Ureter (tissue), 1 donor: ENCODE measurements at places on chromosomes 7 and 10. TPM values are rescaled to one million over a fixed set of nuclear protein-coding genes. Genes with fewer than 3 reads are reported as not detected.

DNA sequence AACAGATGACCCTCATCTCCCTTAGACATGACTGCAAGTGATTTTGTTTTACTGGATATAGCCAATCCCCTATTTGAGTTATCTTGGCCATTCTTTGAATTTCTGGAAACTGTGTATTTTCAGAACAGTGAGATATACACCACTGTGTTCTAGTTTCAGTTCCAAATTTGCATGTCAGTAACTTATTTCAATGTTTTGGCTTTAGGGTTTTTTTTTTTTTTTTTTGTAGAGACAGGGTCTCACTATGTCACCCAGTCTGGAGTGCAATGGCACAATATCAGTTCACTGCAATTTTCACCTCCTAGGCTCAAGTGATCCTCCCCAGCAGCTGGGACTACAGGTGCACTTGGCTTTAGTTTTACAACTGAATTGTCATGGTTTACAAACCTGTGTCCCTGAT lies 67.2 kb downstream of the ATAD1 start:
- no peak for DNase-seq

- no peak for DNase-seq
Measured at GRCh38 chr10:120221873-120222485, 235.0 kb upstream of the PLPP4 start.

The RAB19 gene
- 3.7 TPM for total RNA-seq

- peak; percentile 49 for DNase-seq
Measured at GRCh38 chr7:24971333-24972165, 8.4 kb downstream of the OSBPL3 start.

- no peak for DNase-seq
Measured at GRCh38 chr10:42850931-42851330, 68.3 kb downstream of the BMS1 start.

The SLC39A12 gene
- total RNA-seq = 0.13 TPM

DNA sequence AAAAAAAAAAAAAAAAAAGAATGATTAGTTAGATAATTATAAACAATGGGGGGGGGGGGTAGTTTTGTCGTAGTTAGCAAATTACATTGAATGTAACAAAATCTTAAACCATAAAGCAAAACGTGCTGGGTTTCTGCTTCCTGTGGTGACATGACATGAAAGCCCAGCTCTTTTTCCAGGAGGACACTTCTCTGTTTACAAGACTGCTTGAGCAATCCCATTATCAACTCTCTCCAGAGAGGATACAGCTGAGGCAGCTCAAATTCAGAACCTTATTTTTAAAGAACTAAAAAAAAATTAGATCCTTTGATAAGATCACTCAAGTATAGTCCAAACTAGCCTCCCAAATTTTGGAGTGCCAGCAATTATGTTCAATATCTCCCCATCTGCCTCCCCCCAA lies 58.6 kb downstream of the ADRB1 start:
- no peak for DNase-seq

The SPAM1 gene
- not detected for total RNA-seq

- no peak for DNase-seq
Measured at GRCh38 chr10:63209705-63210104, 76.6 kb downstream of the NRBF2 start.

GRCh38 chr10:82565197-82565575 lies 690.2 kb downstream of the NRG3 start:
- no peak for DNase-seq

- DNase-seq = no peak
Measured at GRCh38 chr7:87056346-87056745, 3.1 kb downstream of the ELAPOR2 start.

The FBXW4 gene
- total RNA-seq = 94.5 TPM

GRCh38 chr10:101018600-101019439 lies 12.1 kb downstream of the PDZD7 start:
- DNase-seq = no peak

GRCh38 chr7:42590771-42591310 lies 321.0 kb downstream of the C7orf25 start:
- no peak for DNase-seq

- no peak for DNase-seq
Measured at GRCh38 chr7:42694894-42695507, 216.9 kb downstream of the C7orf25 start.

- DNase-seq = no peak
Measured at GRCh38 chr10:78045237-78045636, 11.6 kb downstream of the RPS24 start.

GRCh38 chr7:67006965-67007364 lies 10.3 kb downstream of the TYW1 start:
- no peak for DNase-seq

The TET1 gene
- 4.8 TPM for total RNA-seq

- DNase-seq = no peak
Measured at GRCh38 chr7:131222171-131222570, 105.5 kb upstream of the MKLN1 start.

DNA sequence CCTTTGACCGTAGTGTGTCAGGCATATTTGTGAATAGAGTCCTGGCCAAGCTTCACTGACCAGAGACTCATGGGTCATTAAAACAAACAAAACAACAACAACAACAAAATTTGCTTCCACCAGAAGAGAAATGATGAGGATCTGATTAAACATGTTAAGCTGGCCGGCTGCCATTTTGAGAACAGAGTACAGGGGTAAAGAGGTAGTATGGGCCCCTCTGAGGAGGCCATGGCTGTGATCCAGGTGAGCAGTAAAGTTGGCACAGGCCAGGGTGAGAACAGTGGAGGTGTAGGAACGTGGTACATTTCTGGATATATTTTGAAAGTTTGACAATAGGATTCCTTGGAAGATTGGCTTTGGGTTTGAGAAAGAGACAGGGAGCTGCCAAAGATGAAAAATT lies 252.5 kb downstream of the TWIST1 start:
- DNase-seq = no peak

The STEAP1B gene
- 0.73 TPM for total RNA-seq

- DNase-seq = no peak
Measured at GRCh38 chr10:84244651-84245270, at the start of gene RGR. Gene RGR (plus strand): TSS chr10:84245053. CDS start chr10:84245091, 38 bp downstream.

DNA sequence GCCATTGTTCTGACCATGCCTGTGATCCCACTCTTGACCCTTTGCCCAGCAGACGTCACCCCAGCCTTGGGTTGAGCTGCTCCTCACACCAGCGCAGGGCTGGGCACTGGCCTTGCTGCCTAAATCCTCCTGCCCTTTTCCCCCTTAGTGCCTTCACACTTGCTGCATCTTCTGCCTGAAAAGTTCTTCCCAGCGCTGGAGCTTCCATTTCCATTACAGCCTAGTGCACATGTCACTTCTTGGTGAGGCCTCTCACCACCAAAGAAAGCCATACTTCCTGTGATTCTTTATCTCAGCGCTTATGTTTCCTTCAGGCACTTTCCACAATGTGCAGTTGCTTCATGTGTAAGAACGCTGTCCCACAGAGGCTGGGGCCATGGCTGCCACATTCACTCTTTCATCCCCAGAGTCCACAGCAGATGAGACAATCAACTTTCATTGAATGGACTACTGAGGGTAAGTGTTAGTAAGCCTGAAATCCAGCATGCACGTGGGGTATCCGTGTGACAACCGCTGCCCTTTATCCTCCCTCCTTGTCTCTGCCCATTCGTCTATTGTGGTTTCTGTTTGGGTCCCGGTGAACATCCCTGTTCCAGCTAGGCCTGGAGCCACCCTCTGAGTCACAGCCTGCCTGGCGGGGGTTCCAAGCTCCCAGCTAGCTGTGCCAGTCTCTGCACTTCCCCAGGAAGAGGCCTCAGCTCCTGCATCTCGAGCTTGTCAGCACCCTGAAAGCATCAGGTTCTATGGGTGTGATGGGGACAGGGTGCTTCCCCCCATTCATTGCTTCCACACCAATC lies 37.3 kb downstream of the ADRA2A start:
- DNase-seq = no peak

The ZC3HAV1 gene
- total RNA-seq = 30.0 TPM

The PNLIPRP1 gene
- total RNA-seq = not detected

GRCh38 chr7:49389871-49390479 lies 383.5 kb upstream of the VWC2 start:
- no peak for DNase-seq

The CFAP43 gene
- total RNA-seq = 1.9 TPM

The CLDN4 gene
- 244 TPM for total RNA-seq

DNA sequence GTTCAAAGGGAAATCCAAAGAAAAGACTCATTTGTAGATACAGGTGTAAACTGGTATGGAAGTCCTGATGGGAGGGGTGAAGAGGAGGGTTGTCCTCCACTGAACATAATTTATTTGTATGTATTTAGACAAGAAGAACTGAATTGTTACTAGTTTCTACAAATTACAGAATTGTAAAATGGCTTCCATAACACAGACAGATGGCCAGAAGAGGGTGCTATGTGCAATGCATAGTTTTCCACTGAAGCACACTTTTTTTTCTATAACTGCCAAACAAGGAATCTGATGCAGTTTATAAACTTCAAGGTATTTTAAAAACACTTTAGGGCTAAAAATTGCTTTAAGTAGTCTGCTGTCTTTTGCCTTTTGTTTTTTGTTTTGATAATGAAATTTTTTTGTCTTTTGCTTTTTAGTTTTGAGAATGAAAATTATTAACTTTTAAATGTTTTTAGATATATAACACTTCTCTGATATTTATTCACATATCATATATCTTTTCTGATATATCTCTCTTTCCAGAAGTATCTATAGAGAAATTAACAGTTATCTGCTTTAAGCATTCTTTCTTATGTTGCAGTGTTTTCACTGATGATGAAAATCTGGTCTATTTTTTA lies 58.5 kb downstream of the PHYHIPL start:
- DNase-seq = no peak

The ZNF804B gene
- not detected for total RNA-seq

The VKORC1L1 gene
- total RNA-seq = 20.4 TPM

The GFRA1 gene
- 4.1 TPM for total RNA-seq

DNA sequence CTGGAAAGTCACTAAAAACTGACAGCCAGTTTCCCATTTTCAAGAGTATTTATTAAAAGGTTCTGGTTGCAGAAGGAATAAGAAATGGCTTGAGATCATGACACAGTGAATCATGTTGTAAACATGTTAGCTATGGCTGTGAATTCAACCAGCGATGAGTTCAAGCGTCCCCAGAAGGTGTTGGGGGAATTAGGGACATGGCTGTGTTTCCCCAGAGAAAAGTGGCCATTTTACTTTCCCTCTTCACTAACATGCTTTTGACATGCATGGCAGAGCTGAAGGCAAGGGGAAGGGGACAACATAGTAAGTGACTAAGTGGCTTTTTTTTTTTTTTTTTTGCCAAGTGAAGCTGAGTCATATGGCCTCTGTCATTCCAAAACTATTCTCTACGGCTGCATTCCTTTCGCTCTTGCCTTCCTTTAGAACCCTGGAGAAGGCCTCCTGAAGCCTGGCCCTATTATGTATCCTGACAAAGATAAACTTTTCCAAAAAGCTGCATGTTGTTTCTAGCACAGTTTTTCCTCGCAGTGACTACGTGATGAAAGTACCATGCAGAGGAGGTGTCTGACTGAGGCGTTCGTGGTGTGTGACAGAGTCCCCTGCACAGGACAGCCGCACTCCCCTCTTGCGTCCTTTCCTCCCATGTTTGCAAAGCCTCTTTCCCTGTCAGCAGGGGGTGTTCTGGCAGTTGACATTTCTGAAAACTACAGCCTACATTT lies 46.9 kb downstream of the EGFR start:
- DNase-seq = no peak

DNA sequence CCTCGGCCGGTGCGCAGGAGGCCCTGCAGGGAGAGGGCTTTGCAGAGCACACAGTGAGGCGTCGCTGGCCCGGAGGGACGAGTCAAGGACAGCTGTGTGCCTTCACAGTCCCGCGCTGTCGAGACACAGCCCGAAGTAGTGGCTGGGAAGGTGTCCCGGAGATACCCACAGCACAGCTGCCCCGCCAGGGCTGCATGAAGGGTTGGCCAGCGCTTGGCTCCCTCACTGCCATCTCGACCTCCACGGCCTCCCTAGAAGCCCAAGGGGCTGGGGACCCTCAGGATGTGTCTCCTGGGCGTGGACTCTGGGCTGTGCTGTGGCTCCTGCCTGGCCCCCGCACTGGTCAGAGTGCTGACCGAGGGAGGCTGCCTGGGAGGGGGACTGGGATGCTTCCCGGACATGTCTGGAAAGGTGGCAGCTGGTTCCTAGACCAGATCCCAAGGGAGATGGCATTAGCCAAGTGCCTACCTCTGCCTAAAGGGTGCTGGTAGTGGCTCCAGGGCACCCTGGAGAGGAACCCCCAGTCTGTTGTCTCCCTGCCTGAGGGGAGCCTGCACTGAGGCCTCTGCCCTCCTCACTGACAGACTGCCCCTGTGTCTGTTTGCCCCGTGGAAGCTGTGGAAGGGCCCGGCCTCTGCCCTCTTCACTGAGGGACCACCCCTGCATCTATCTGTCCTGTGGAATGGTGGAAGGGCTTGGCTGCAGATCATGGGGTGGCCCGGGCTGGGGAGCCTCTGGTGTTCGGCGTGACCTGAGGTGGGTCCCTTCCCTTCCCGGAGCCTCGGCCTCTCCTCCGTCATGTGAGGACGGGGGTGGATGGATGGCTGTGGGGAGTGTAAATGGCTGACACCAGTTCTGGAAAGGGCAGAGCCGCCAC lies 5.8 kb downstream of the ELFN1 start:
- DNase-seq = peak; percentile 29

DNA sequence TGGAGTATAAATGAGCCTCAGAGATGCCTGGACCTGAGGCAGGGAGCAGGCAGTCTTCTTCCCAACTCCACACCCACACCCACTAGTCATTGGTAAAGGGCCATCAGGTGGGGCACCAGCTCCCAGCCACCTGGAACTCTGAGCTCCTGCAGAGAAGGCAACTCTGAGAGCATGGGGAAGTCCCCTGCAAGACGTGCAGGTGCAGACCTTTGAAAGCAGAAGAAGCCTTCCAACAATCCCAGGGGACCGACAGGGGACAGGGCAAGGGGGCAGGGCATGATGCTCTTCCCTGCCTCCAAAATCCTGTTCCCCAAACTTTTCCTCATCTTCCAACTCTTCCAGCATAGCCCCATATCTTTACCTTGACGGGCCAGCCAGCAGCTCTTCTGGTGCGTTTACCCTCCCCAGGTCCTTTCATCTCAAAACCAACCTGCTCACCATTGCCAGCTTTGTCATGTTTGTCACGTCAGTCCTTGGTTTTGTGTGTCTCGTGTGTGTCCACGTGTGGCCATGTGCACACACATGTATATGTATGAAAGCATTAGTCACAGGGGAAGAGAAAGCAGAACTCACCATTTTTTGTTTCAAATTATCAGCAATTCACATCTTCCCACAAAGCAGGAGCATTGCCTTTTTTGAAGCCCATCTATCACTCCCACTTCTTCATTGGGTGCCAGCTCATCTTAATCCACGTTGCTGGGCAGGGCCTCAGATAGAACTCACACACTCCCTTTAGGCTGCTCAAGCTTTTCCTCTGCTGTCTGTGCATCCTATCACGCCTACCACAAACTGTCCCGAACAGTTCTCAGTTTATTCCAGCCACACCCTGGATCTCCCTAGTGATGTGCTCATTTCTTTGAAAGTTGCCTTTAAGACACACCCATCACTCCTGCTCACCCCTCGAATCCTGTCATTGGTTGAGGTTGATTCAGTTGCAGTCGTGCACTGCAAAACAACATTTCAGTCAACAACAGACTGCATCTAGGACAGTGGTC lies 41.0 kb upstream of the AMPH start:
- no peak for DNase-seq

DNA sequence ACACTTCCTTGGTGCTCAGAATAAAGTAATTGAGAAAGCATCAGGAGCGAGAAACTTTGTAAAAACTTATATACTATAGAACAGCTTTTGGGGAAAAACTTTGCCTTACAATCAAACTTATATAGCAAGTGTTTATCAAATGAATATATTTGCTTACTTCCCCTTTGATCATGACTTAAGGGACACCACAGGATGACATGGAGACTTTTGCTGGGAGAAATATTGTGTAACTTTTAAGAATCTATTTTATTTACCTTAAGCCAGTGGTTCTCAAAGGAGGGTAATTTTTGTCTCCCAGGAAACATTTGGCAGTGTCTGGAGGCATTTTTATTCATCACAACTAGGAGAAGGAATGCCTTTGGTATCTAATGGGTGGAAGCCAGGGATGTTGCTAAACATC lies 173.8 kb upstream of the HABP2 start:
- DNase-seq = no peak
